Tibial artery (tissue), 4 donors: ENCODE measurements at places on chromosomes 7 and 10.

- no peak for DNase-seq
These were observed 80.2 kb downstream of the RBM20 start for GRCh38 chr10:110724116-110724921.

DNA sequence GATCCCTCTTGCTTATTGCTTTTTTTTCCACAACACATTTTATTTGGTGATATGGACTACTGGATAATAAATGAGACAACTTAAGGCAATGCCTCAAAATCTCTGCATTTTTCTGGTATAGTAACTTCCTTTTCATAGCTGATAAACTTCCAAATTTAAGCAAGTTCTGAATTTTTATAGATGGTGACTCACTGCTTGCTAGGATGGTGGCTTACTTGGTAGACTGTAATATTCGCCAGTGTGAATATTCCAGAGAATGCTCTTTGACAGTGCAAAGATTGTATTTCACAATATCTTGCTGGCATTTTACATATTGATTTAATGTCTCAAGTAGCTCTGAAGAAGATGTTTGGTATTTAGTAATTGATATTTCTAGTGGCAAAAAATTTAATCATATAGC is 472.4 kb downstream of the TFEC start:
- DNase-seq: no peak

- DNase-seq: no peak
These were observed 218.1 kb downstream of the C7orf25 start for GRCh38 chr7:42693722-42694121.

GRCh38 chr10:72267819-72268399 is 5.8 kb upstream of the DDIT4 start:
- DNase-seq: no peak

GRCh38 chr7:3482147-3482921 is 181.3 kb downstream of the SDK1 start:
- DNase-seq: no peak

DNA sequence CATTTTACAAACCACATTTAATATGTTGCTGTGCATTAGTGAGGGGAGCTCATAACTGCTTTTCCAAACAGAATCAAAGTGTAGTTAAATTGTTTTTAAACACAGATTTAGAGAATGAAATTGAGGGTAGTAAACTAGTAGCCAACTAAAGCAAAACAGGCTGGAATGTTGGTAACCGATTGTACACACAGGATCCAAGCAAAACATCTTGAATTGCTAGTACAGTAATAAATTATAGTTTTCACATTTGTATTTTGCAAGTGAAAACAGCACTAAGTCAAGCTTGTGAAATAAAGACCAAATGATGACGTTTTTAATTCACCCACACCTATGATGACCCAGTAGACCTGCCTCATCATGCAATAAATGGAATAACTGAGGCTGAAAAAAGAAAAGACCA is 198.3 kb downstream of the HDAC9 start:
- DNase-seq: no peak

- DNase-seq: no peak
These were observed 30.2 kb upstream of the NRCAM start for GRCh38 chr7:108486291-108486966.

DNA sequence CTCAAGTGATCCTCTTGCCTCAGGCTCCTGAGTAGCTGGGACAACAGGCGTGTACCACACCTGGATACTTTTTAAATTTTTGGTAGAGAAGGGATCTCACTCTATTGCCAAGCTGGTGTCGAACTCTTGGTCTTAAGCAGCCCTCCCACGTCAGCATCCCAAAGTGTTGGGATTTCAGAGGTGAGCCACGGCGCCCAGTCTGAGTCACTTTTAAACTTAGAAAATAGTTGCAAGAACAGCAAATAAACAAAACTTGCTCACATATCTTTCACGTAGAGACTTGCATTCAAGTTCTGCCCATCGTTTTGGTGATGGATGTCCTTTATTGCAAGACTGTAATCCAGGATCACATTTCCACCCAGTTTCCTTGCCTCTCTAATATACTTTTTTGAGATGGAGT is 16.6 kb downstream of the GTF2I start:
- no peak for DNase-seq

DNA sequence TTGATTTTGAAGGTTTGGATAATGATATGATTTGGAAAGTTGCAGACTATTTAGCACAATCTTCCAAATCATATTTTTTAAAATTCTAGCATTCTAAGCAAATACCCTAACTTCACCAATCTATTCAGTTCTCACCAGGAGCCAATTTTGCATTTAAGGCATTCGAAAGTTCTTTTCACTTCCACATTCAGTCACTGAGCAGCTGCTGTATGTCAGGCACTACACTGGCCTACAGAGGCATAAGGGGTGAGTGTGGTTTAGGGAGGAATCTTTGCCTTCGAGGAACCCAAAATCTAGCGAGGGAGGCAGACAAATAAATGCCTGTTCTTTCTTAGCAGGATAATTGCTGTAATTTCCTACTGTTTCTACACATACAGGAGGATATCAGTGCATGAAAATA is 10.7 kb upstream of the UCN3 start:
- DNase-seq: no peak

DNA sequence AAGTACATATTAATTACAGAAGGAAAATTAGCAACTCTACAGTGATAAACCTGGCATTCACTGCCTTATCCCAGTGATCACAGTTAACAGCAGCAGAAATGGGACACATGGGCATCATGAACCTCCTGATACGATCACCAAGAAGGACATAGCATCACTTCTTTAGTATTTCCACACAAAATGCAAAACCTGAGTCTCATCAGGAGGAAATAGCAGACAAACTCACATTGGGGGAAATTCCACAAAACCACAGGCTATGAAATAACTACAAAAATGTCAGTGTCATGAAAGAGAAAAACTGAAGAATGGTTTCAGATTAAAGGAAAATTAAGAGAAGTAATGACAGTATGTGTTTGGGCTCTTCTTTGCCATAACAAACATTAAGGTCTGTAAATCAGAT is 12.0 kb upstream of the PURB start:
- no peak for DNase-seq

GRCh38 chr7:107486041-107486440 is 16.2 kb downstream of the GPR22 start:
- DNase-seq: no peak

DNA sequence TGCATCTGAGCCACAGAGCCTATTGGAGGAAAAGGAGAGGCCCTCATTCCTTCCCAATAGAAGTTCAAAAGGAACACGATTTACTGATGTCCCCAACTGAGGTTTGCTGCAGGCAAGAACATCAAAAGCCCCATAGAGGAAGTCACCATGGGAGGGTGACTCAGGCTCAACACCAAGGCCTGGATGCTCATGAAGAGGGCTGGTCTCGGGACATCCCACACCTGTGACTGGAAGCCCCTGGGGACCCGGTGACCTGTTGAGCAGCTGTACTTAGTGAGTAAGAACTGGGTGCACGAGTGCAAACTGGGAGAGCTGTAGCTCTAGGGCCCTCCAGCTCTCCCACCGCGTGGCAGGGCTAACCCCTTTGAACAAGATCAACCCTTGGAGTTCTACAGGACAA is 38.0 kb downstream of the CYTH3 start:
- DNase-seq: no peak

DNA sequence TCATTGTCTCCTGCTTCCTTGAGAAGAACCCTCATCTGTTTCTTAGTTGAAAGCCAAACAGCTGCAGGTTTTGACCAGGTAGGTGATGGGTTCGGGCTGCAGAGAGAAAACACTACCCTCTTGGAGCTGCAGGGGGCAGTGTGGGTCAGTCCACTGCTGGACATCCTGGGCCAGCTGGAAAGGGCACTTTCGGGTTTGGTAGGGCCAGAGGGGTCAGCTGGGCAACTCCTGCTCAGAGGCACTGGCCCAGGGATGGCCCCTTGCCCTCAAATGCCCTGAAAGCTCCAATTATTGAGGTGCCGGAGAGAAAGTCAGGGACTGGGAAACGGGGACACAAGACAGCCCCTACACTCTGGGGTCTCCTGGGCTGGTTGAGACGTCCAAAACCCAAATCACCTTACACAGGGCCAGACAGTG is 90.7 kb downstream of the MKI67 start:
- DNase-seq: no peak

- DNase-seq: no peak
These were observed 48.5 kb upstream of the KCNMA1 start for GRCh38 chr10:77686096-77686495.
